ENCODE measurements at places on chromosomes 7 and 10.

GRCh38 chr7:38206071-38206470 is 28.0 kb downstream of the STARD3NL start:
- DNase-seq, result no peak

DNA sequence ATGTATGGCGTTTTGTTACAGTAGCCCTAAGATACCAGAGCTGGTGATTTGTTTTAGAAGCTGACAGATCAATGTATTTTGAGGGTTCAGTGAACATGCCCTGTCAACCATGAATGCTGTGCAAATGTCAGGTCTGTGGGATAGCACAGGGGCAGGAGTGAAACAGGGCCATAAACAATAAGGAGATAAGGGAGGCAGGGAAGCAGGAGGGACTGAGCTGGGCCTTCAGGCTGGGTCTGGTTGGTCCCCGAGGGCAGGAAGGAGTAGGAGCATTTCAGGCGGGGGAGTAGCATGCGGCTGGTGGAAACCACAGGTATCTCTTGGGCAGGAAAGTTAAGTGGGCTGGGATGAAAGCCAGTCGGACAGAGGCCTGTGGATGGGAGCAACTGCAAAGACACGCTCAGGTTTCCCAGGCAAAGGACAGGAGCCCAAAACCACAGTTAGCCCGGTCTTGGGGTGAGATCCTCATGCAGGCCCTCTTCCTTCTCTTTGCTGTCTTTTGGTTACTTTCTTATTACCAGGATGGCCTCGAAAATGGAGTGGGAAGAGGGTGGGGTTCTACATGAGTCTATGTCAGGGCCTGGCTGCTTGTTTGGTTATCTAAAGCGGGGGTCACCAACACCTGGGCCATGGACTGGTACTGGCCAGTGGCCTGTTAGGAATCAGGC is 69.5 kb upstream of the SEPHS1 start:
- DNase-seq, result no peak

DNA sequence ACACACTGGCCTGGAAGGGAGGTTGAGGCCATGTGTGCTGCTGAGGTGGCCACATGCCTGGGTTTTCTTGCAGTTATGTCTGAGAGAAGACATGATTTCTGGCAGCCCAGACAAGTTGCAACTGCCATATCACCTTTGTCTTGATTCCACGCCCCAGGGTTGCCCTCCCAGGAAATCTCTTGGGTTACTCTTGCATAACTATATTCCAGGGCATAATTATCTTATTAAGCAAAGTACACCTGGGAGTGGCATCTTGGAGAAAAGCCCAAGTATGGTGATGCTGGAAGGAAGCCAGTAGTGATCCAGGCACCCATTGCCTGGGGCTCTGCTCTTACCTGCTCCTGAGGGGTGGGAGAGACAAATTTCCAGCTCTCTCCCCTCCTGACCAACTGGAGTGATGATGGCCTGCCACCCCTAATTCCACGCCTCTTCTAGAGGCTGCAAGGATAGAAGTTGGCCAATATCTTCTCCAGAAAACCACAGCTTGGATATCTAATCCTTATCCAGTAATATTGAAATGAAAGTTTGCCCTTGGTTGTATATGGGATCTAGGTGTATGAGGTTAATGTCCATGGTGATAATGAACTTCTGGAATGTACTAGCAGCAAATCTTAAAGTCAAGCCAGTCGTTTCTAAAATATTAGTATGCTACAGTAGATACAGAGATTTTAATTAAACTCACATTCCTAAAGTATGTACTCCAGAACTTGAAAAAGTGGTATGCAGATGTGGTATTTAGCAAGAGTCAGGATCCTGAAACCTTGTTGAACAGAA is 5.0 kb downstream of the AKR1B10 start:
- no peak for DNase-seq

GRCh38 chr10:82390866-82391658 is 516.1 kb downstream of the NRG3 start:
- DNase-seq, result no peak

GRCh38 chr7:113084496-113085172 is 2.0 kb downstream of the GPR85 start:
- no peak for DNase-seq

GRCh38 chr7:54995610-54996363 is 23.0 kb upstream of the EGFR start:
- DNase-seq, result no peak

- no peak for DNase-seq
Observed at GRCh38 chr10:74957285-74957961, 131.0 kb downstream of the KAT6B start.

DNA sequence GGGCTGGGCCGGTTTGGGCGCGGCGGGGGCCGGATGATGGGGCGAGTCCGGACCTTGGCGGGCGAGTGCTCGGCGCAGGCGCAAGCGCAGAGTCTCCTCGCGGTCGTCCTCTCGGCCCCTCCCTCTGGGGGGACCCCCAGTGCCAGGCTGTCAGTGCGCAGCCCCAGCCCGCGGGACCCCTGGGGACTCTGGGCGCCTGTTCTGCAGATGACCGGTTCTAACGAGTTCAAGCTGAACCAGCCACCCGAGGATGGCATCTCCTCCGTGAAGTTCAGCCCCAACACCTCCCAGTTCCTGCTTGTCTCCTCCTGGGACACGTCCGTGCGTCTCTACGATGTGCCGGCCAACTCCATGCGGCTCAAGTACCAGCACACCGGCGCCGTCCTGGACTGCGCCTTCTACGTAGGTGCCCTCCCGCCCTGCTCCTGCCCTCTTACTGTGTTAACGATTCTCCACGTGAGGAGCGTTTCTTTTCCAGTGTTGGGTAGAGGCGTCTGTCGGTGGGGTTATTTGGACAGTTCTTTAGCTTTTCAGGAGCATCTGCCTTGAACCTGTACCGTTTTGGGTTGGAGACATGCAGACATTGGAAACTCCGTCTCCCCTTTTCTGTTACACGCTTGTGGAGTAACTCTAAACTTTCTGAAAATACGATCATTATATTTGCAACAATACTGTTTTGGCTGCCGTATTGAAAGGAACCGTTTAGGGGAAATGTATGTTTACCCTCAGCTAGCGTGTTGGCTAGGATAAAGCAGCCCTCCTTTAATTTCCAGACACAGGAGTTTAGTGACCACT is 706 bp downstream of the BUB3 start:
- DNase-seq, result peak; percentile 37

GRCh38 chr10:106399112-106399511 is 765.4 kb downstream of the SORCS1 start:
- DNase-seq, result no peak

DNA sequence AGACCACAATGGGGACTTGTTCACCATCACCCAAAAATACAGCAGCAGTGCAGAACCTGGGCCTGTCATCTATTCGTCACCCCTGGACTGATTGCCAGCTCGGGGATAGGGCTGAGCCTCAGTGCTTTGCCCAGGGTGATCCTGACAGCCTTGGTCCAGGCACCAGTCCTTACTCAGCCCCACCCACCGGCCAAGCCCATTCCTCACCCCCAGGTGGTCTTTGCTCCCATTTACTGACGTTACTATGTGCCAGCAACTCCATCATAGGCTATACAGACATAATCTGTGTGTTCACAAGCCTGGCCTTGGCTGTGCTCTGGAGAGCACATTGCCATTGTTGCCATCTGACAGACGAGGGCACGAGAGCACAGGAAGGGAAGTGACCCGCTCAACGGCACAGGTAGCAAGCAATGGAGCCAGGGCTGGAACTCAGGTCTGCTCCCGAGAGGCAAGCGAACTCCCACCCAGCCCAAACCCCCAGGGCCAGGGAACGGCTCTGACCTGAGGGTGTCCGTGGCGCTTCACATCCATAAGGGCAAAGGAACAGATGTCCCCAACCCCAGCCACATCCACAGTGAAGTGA is 6.8 kb downstream of the ATG9B start:
- no peak for DNase-seq

GRCh38 chr7:138095972-138096935 is 20.0 kb downstream of the AKR1D1 start:
- DNase-seq, result no peak

DNA sequence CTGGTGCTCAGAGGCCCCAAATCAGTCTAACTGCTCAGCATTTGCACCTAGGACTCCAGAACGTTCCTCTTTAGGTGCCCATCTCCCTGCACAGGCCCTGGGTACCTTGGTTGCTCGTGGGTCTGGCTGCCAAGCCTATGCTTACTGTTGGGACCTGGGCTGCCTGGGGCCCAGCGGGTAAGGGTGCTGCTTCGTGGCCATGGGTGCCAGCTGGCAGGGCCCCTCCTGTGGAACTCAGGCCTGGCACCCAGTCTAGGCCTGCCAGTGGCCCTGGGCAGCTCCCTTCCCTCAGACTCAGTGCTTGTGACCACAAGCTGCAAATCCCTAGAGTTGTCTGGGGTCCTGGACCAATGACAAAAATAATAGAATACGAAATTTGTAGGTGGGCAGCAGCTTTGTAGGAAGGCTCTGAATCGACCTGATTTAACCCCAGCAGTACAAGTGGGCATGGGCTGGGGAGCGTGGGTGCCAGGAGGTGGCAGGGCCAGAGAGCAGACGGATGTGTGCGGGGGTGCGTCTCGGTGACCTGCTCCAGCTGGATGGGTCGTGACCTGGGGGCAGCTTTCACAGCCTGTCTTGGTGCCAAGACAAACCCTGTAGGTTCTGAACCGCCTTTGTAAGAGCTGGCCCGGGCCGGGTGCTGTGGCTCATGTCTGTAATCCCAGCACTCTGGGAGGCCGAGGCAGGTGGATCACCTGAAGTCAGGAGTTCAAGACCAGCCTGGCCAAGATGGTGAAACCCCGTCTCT is 69.7 kb downstream of the MKI67 start:
- no peak for DNase-seq

All from NCI-H1930 (cell line).